ENCODE measurements at places on chromosomes 4 and X.

DNA sequence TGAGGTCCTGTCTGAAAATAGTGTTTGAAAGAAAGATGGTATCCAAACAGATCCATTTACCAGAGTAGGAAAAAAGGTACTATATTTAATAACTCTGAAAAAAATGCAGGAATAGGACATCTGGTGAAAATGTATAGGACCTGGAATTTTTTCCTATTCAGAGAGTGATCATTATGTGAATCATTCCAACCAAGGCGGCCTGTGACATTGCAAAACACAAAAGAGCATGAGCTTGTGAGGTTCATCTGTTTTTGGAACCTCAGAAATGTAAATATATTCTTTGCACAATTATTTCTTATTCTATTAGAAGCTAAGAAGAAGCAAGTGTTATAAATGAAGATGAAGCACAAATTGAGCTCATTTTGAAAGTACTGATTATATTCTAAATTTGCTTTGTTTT is 2.0 kb downstream of the C4orf51 start:
- no peak for DNase-seq

DNA sequence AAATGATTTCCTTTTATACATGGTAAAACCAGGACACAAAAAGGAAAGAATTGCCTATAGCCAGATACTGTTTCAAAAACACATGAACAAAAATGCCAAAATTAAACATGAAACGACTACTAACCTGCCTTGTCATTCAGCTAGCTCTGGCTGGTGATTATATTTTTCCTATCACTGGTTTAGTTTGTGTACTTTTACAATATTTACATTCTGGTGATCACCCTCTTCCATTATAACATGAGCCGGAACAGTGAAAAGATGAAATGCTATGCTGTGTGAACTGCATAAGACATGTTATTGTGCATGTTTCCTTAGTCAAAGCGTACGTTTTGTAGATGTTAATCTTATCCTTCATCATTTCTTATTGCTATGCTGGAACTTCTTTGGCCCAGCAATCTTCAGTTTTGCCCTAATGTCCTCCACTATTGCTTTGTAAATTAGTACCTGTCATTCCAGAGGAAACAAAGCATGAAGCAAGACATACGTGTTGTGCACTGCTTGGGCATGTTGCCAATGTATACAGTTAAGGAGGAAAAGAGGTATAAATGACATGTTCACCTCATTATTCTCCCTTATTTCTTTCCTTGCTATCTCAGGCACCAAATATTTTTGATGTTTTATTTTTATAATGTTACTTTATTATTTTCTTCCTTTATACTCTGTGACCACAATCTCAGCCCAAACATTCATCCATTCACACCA is 386.3 kb downstream of the ARHGAP24 start:
- no peak for DNase-seq

- DNase-seq, result no peak
Observed at GRCh38 chrX:13008189-13008533, 33.3 kb downstream of the TMSB4X start.

DNA sequence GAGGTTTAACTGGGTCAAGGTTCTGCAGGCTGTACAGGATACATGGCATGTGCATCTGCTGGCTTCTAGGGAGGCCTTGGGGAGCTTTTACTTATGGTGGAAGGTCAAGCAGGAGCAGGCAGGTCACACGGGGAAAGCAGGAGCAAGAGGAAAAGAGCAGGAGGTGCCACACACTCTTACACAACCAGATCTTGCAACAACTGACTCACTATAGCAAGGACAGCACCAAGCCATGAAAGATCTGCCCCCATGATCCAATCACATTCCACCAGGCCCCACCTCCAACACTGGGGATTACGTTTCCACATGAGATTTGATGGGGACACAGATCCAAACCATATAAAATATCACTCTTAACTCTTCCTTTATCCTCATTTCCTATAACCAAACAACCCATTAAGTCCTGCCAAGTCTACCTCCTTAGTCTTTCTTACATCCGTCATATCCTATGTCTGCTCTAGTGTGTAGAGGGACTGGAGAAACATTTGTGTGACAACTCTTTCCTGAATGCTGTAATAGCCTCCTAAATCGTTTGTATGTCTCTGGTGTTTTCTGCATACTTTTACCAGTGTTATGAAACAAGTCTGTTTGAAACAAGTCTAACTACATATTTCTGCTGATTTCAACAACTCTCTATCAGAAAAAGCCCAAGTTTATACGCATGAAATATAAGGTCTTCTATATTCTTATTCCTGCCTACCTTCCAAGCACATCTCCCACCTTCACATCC is 8.3 kb upstream of the RAP2C start:
- DNase-seq, result no peak

GRCh38 chr4:27684610-27685011 is 824.0 kb downstream of the STIM2 start:
- no peak for DNase-seq

Data from activated CD4-positive, alpha-beta T cell treated with anti-CD3 and anti-CD28 coated beads for 4 hours (primary cell).